Stimulated activated CD4-positive, alpha-beta T cell treated with anti-CD3 and anti-CD28 coated beads, TNF-alpha, amount 100 ng/mL, for 48 hours (primary cell): ENCODE measurements at places on chromosomes 1 and 21.
A peak's percentile ranks its signal among the peaks of the same experiment; 100 is the strongest.

- DNase-seq = no peak
These were observed 442.1 kb upstream of the NR5A2 start for GRCh38 chr1:199585392-199585791.

GRCh38 chr1:32924881-32925344 is 23.7 kb upstream of the TMEM54 start:
- DNase-seq = no peak

DNA sequence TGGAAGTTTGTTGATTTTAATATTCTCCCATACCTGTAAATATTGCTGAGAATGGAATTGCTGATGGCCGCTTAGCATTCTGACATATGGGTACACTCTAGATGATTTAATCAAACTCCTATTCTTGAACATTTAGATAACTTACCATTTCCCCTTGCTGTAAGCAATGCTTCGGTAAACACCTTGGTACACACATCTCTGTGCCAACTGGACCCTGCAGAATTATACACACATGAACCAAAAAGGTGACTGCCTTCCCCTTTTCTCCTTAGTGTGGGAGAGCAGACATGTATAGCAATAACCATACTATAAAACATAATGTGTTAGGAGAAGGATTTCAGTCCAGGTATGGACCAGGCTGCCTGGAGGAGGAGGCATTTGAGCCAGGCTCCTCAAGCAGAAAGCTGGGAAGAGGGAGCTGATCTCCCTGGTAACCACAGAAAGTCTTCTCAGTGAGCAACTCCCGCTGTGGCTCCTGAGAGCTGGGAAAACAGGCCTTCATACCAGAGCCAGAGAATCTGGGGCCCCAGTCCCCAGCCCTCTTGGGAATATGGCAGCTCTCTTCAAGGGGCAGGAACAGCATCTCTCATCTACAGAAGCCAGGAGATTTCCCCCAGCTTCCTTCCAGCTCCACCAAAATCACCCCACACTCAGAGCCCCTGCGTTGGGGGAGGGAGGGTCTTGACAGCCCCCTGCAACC is 33.9 kb upstream of the CSF1 start:
- DNase-seq = no peak

DNA sequence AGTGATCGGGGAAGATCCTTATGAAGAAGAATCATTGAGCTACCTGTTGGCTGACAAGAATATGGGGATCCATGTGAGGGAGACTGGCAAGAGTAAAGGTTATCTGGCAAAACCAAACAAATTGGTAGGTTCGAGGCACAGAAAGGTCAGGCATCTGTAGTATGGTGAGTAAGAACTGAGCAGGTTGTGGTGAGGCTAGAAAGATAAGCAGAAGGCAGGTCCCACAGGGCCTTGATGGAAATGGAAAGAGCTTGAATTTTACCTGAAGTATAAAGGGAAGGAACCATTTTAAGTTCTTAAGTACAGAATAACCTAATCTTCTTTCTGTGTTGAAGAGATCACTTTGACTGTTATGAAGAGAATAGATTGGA is 11.1 kb downstream of the PTPRC start:
- no peak for DNase-seq

DNA sequence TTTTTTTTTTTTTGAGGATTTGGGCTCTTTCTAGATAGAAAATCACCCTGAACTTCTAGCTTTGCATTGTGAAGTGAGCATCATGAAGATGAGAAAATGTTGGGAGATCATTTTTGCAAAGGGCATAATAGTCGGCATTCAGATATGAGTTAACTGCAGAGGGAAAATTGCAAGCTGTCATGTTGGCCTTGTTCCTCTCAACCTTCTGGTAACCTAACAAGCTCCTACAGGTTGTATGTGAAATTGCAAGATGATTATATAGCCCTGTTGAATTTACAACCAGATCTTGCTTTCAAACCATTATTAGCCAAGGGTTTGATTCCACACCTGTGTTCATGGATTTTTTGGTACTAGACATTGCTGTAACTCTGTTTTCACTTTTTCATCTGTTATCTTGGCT is 2.2 kb downstream of the ELOA start:
- no peak for DNase-seq

DNA sequence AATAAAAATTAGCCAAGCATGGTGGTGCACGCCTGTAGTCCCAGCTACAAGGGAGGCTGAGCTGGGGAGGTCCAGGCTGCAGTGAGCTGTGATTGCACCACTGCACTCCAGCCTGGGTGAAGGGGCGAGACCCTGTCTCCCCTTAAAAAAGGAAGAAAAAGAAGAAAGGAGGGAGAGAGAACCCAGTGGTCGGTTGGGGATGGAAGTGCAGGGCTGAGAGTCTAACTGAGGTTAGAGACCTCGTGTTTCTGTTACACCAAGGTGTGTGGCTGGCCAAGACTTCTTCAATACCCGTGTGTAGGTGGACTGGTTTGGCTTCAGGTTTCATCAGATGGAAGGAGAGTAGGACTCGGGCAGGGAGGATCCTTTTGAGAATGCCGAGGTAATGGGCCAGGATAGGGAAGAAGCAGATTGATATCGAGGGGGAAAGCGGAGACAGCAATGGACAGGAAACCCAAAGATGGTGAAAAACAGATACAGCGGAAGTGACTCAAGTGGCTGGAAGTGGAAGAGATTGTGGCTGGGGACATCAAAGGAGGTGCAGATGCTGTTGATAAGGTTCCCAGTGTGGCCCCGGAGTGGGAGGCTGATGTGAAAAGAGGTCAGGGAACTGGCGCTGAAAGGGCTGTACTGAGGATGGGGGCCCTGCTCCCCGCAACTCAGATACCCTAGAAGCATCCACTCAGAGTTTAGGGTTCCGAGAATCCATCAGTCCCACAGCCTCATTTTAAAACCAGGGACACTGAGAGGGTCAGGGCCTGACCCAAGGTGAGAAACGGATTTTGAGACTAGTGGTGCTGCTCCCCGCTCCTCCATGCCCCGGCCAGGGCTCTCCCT is 681 bp upstream of the UBXN10 start:
- peak; percentile 52 for DNase-seq

DNA sequence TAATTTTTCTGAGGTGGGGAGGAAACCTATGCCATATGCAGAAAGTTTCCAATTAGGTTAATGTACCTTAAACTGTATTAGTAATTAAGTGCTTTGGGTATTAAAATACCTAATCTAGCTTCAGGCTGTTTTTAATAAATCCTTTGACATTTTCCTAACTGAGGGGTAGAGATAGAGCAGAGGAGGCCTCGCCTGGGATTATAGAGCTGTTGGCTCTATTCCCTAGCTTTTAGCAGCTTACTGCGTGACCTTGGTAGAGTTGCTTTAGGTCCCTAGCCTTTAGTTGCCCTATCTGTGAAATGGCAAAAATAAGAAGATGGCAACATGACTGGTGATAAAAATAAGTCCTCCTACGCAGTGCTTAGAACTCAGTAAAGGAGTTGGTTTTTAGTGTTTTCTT is 621.0 kb downstream of the LMO4 start:
- no peak for DNase-seq

DNA sequence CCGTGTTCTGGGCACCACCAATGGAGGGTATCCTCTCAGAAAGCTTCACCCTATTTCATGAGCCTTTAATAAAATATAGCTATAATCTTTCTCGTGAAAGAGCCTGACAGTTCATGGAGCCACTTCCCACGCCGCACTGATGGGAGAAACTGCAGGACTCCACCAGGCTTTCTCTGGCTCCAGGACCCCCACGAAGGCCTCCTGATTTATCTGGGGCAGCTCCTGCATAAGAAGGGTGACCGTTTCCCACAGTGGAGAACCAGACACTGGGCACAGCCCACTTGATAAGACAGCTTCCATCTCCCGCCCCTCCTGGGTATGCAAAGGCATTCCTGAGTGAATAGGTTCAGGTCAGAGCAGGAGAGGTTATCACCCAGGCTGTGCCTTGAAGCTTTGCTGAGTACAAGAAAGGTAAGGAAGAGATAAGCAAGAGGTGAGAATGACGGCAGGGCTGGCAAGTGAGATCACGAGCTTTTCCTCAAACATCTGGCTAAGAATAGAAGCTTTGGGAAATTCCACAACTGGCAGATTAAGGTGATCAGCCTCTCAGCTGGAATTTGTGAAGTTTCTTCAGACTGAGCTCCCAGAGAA is 499.8 kb downstream of the KIF26B start:
- no peak for DNase-seq

GRCh38 chr21:43921979-43922945 is 57.2 kb downstream of the AGPAT3 start:
- peak; percentile 14 for DNase-seq

- DNase-seq = no peak
These were observed 29.9 kb downstream of the MRAP start for GRCh38 chr21:32328595-32328994.

DNA sequence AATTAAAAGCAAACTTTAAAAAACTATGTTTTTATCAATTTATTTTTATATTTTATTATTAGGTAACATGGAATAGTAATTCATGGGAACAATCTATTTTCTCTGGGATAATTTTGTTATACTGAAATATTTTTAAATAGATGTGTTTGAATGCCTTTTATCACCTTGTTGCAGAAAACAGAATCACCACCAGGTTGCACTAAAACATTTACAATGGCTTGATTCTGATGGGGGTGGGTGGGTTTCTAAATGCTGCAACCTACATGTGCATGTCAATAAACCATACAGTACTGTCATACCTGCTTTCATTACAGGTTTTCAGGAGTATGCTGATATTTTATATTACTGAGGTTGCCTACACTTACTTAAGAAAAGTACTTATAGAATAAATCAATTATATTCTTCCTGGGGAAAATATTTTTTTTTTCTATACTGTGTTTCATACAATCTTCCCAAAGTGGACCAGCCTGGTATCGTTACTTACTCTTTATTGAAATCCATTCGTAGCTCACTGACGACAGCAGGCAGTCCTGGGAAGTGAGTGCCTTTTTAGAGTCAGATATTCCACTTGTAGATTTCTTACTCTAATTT is 132.8 kb downstream of the PTPRC start:
- DNase-seq = no peak

GRCh38 chr1:179153217-179153616 is 71.3 kb downstream of the TOR3A start:
- DNase-seq = no peak

DNA sequence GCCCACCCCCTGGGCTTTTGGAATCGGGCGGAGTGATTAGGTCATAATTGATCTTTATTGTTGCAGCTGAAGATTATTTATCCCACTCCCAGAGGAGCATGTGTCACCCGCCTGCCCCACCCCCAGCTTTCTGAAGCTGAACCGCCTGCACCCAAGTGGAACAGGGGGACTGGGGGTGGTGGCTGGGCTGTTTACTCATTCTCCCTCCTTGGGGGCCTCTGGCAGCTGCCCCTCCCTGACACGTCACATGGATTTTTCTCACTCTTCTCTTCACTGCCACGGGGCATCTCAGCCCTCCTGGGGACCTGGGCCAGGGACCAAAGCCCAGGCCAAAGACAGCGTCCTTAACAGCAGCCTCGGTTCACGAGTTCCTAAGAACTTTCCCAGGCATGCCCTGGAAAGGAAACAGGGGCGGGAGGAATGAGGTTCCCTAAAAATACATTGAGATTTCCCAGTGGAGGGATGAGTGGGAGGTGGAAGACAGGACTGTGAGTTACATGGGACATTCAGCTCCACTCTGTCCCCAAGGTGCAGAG is 31.6 kb upstream of the SOX13 start:
- DNase-seq = no peak

- DNase-seq = no peak
These were observed 7.1 kb upstream of the ZNF678 start for GRCh38 chr1:227556288-227556687.

GRCh38 chr1:6596886-6597776 is 5.5 kb downstream of the KLHL21 start:
- no peak for DNase-seq
